ENCODE measurements at places on chromosomes 5 and 9.

- DNase-seq = no peak
Measured at GRCh38 chr9:130112538-130113151, 58.9 kb downstream of the GPR107 start.

DNA sequence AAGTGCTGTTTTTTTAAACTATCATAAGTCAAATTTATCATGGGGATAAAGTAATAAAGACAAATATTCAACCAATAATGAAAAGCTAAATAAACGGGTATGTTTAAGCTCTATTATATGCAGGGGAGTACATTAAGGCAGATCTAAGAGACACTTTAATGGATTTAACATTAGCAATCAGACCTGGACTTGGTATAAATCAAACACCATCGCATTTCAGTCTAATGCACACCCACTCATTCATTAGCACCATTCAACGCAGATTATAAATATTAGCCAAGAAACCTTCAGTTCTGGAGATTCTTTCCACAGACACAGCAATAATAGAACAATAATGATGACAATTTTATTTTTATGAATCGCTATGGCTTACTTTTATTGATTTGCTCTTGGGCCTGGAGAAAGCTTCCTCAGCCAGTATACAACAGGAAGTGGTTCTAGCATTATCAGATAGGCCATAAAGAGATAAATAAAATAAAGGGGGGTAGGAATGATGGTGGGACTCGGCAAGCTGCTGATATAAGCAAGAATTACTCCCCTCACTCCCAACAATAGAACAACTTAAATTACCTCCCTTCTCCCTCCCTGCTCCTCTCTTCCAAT is 172.2 kb downstream of the PSAT1 start:
- no peak for DNase-seq

DNA sequence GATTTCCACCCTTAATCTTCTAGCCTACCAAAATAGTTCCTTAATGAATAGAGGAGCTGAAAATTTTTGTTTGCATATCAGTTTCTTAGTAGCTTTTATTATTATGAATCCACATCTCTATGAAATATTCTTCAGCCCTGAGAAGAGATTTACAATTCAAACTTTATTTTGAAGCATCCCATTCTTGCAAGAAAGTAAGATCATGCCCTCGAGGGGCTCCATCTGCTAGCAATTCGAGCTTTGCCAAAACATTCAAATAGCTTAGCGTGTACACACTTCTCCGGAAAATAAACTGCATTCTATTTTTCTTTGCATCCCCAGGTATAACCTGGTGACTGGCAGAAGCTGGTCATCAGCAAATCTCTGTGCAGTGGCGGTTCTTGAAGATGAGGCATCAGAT is 370.7 kb downstream of the MTRR start:
- DNase-seq = no peak

GRCh38 chr5:95081982-95082381 is 202.9 kb downstream of the MCTP1 start:
- DNase-seq = no peak

DNA sequence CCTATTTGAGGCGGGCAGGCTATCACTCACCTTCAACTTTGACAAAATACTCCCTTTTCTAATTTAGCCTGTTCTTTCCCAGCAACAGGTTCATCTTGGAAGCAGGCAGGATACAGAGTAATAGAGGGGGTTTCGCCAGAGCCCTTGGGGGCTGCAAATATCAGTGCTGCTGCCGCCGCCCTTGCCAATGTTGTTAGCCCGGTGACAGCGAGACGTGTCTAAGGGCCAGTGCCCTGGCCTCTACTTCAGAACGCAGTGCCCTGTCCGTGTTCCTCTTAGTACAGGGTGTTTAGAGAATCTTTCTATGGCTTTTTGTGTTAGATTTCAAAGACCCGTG is 703 bp downstream of the FAM120AOS start:
- DNase-seq = no peak

DNA sequence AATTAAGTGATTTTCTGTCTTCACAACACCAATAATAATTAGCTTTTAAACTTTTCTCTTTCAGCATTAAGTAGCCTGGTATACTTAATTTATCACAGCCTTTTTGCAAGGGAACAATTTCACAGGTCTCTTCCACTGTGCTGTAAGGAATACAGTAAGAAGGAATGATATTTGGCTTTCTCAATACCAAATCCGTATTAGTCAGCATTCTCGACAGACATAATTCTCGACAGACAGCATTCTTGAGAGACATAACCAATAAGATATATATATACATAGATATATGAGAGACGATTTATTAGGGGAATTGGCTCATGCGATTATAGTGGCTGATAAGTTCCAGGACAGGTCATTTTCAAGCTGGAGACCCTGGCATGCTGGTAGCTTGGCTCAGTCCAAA is 18.0 kb downstream of the PRKAA1 start:
- no peak for DNase-seq

GRCh38 chr5:153158608-153159007 is 331.9 kb upstream of the GRIA1 start:
- no peak for DNase-seq

- no peak for DNase-seq
Measured at GRCh38 chr9:38671372-38671731, 48.6 kb downstream of the FAM240B start.

GRCh38 chr5:126443374-126443851 is 20.2 kb downstream of the GRAMD2B start:
- no peak for DNase-seq

- no peak for DNase-seq
Measured at GRCh38 chr9:129284607-129285291, 106.7 kb upstream of the IER5L start.
